Activated T-cell treated with anti-CD3 and anti-CD28 coated beads, Interleukin-2, amount 50 U/mL, for 72 hours (primary cell): ENCODE measurements at places on chromosomes 2 and 18. TPM values are rescaled to one million over a fixed set of nuclear protein-coding genes. Genes with fewer than 3 reads are reported as not detected.

TWIST2 gene
- total RNA-seq, result not detected

GRCh38 chr2:218605432-218605831 is 2.3 kb upstream of the PLCD4 start:
- H3K27me3 ChIP-seq, result peaks cover 22% of the 10 kb centered on the region
- DNase-seq, result no peak
- H3K4me3 ChIP-seq, result no peak overlapping the region

GRCh38 chr2:43773876-43774613 is at the start of gene DYNC2LI1:
Gene DYNC2LI1, plus strand, starts transcription at chr2:43774039. Its CDS starts 100 bp downstream, at chr2:43774139.
- peaks cover 5% of the 10 kb centered on the region for H3K27me3 ChIP-seq
- H3K27ac ChIP-seq, result peak within 1 kb of the TSS; percentile 95
- peak; percentile 86 for DNase-seq
- H3K36me3 ChIP-seq, result no peaks in the 10 kb centered on the region

BMPR2 gene
- total RNA-seq, result 9.9 TPM

DNA sequence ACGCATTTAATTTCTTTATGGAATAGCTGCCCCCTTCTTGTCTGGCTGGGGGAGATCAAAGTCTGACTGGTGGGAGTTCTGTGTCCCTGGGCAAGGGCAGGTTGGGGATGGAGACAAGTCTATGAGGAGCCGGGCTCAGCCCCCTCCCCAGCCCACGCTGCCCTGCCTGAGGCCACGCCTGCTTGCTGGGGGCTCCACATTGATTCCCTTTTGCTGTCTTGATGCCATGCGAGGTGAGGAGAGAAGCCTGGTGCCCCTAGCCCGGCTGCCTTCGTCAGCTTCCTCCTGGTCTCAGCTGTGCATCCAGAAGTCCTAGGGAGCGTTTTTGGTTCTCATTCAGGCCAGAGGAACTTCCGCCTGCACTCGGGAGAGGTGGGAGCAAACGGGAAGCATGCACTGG is 247.9 kb downstream of the NDUFA10 start:
- H3K27ac ChIP-seq, result no peak overlapping the region
- peaks cover 6% of the 10 kb centered on the region for H3K27me3 ChIP-seq
- no peak for DNase-seq
- no peaks in the 10 kb centered on the region for H3K36me3 ChIP-seq
- H3K4me3 ChIP-seq, result no peak overlapping the region

DNA sequence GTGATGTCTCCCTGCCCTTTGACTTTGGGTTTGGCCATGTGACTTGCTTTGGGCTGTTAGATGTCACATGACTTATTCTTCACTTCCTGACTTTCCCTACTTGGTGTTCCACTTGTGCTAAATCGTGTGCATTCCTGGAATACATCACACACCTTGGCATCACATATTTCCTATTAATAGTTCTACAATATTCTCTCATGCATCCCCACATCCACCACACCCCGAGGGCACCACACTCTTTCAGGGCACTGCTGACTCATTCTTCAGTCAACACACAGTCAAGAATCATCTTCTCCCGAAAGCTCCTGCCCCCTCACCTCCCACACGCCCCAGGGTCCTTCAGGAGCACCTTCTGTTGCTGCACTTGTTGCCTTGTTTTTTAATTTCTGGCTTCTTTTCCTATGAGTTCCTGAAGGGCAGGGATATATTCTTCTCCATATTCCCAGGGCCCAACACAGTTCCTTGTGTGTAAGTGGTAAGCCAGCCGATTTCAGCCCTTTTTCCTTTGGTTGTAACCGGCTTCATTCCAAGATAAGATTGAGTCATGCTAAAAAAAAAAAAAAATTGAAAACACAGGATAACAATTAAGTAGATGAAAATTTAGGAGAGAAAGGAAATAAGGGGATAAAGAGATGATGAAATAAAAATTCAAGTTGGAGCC is 341.4 kb downstream of the SLC4A3 start:
- no peaks in the 10 kb centered on the region for H3K36me3 ChIP-seq
- H3K4me3 ChIP-seq, result no peak overlapping the region
- peaks cover under 1% of the 10 kb centered on the region for H3K27me3 ChIP-seq
- DNase-seq, result no peak
- H3K27ac ChIP-seq, result no peak overlapping the region
- no peaks in the 10 kb centered on the region for H3K4me1 ChIP-seq

DNA sequence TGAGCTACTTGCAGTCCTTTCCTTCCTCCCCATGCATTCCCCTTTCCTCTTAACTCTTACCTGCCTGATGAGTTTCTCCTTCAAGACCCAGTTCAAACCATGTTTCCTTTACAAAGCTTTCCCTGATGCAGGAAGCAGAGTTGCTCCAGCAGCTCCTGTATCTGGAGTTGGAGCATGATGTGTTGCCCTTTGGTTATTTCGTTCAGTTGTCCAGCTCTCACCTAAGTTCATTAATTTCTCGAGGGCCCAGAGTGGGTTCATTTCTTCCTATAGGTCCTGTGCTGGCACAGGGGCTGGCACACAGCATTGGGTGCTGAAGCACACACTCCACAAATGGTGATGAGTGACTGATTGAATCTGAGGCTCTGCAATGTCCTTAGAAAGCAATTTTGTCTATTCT is 23.0 kb upstream of the TMEM214 start:
- peaks cover 18% of the 10 kb centered on the region for H3K27me3 ChIP-seq
- no peak overlapping the region for H3K4me3 ChIP-seq
- no peak overlapping the region for H3K27ac ChIP-seq
- no peaks in the 10 kb centered on the region for H3K36me3 ChIP-seq
- DNase-seq, result no peak
- H3K4me1 ChIP-seq, result peaks cover 7% of the 10 kb centered on the region

DNA sequence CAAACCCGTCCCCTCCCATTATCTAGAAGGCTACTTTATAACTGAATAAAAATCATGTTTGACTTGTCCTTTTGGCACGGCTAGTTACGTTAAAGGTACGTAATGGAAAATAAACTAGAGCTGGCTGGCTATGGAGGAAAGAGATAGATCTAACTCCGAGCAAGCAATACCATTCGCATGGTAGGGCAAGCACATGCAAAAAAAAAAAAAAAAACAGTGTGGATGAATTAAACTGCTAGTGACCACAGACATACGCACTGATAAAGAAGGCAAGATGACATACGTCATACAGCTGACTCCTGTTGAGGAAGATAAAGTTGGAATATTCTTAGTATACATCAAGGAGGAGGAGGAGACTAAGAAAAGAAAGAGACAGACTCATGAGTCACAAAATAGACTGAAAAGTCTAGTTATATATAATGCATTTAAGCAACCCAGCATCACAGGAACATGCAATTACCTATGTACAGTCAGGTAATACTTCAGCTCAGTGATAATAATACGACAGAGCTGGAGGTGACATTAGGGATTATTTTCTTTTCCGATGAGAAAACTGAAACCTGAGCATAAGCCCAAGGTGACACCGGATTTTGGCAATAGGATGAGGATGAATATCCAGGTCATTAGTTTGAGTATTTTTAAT is 37.9 kb upstream of the NARS1 start:
- H3K27me3 ChIP-seq, result no peaks in the 10 kb centered on the region
- H3K4me1 ChIP-seq, result peaks cover 19% of the 10 kb centered on the region
- no peak overlapping the region for H3K27ac ChIP-seq
- no peak for DNase-seq
- no peak overlapping the region for H3K4me3 ChIP-seq

DNA sequence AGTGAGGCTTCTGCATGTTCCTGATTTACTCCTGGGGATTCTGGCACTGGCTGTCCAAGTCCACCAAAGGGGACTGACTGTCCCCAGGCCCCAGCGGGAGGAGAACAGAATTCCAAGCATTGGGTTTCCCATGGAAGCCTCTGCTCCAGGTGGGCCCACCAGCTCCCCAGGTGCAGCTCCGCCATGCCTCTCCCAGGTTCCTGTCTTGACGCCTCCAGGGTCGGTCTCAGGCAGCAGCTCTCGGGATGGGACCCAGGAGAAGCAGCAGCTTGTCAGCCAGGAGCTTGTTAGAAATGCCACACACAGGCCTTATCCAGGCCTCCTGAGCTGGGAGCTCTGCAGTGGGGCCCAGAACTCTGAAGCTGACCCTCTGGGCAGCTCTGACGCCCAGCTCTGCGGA is 47.9 kb downstream of the DCDC2C start:
- no peaks in the 10 kb centered on the region for H3K4me1 ChIP-seq
- H3K27ac ChIP-seq, result no peak overlapping the region
- H3K4me3 ChIP-seq, result no peak overlapping the region

- DNase-seq, result peak; percentile 3
- H3K27ac ChIP-seq, result no peak overlapping the region
- peaks cover 6% of the 10 kb centered on the region for H3K4me1 ChIP-seq
- no peak overlapping the region for H3K4me3 ChIP-seq
- H3K27me3 ChIP-seq, result no peaks in the 10 kb centered on the region
Measured at GRCh38 chr2:161384864-161385263, 31.2 kb upstream of the TBR1 start.

DNA sequence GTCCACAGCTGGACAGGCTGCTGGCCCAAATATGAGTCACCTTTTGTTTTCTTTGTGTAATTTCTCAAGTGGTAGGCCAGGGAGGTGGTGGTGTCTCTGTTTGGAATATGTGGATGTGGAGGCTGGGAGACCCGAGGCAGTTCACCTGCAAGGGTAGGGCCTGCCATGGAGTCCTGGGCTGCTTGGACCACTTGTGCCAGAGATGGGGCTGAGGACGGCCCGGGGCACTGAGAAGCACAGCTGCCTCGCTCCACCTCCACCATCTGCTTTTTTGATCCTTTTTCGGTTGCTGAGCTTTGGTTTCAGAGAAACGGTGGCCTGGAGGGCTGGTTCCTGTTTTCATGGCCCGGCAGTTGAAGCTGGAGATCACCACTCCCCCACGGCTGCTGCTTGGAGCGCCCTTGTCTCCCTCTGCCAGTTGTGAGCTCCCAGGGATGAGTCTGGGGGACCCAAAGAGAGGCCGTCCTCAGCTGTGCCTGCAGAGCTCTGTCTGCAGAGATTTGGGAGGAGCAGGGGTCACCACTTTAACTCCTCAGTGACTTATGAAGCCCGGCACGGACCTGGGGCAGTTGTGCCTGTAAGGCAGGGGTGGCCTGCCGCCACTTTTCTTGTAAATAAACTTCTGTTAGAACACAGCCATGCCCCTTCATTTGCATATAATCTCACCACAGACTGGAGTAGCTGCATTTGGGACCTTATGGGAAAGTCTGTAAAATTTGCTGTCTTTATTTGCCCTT is 67.6 kb upstream of the MCFD2 start:
- no peak for DNase-seq
- H3K4me1 ChIP-seq, result peaks cover 90% of the 10 kb centered on the region
- no peaks in the 10 kb centered on the region for H3K27me3 ChIP-seq
- peaks cover 23% of the 10 kb centered on the region for H3K36me3 ChIP-seq
- H3K27ac ChIP-seq, result no peak overlapping the region

GDF7 gene
- 0.07 TPM for total RNA-seq

GRCh38 chr2:119311371-119311770 is 55.3 kb downstream of the C2orf76 start:
- DNase-seq, result no peak
- no peak overlapping the region for H3K4me3 ChIP-seq
- no peaks in the 10 kb centered on the region for H3K4me1 ChIP-seq
- H3K27ac ChIP-seq, result no peak overlapping the region
- H3K36me3 ChIP-seq, result no peaks in the 10 kb centered on the region
- H3K27me3 ChIP-seq, result no peaks in the 10 kb centered on the region

UGT1A7 gene
- not detected for total RNA-seq

DNA sequence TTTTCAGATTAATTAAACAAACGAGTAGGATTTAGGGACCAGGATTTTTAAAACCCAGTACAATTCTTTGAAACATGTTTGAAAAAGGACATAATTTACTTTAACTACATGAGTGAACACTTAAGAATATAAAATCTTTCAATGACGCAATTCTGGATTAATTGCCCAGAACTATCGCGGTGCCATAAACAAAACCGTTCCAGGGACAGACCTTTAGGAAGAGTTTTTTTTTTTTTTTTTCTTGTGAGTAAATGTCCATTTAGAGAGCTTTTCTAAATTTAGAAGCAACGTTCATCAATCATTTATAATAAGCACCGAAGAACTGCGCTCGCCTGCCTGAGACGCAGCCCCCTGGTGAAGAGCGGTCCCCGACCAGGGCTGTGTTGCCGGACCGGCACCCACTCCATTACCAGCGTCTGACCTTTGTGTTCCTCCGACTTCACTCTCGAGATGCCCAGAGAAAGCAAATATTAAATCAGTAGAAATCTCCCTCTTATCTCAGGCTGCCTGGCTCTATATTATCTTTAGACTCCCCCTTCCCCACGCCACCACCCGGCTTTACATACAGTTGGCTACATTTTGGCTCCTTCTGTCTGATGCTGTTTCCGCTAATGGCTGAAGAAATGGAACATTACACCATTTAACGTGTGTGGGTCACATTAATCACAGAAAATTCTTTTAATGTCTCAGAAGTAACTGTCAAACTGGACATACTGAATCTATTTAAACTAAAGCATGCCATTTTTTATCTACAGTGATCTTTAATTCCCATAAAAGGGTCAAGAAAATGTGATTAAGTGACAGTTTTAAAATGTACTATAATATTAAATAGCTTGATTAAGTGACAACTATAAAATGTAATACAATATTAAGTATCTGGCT is 364.0 kb upstream of the MEIS1 start:
- no peak overlapping the region for H3K27ac ChIP-seq
- H3K4me3 ChIP-seq, result no peak overlapping the region
- no peak for DNase-seq
- no peaks in the 10 kb centered on the region for H3K27me3 ChIP-seq
- no peaks in the 10 kb centered on the region for H3K36me3 ChIP-seq
- H3K4me1 ChIP-seq, result no peaks in the 10 kb centered on the region

DNA sequence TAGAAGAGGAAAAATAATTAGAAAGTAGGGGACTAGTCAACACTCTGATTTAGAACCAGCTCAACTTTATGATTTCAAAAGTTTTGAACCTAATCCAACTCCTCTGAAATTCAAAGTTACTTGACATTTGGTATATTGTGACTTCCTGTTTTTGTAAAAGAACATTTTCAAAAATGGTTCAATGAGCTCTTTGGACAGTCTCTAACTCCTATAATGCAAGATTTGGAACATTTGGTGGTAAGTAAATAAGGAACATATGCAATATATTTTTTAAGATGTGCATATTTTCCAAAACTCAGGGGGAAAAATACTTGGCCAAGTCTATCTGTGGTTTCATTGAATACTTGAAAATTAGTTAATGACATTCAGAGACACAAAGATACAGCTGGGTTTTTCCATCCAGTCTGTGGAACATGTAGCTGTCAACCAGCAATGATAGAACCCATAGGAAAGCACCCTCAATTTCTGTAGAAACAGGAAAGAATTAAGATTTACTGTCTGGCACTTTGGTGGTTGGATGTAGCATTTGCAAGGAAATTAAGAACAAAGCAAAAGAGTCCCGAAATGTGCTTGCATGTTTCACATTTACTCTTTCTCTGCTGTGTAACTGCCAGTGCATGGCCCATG is 17.0 kb upstream of the ANKRD44 start:
- no peaks in the 10 kb centered on the region for H3K27me3 ChIP-seq
- peak overlapping the region; percentile 96 for H3K27ac ChIP-seq
- peaks cover 16% of the 10 kb centered on the region for H3K36me3 ChIP-seq
- H3K4me3 ChIP-seq, result peak overlapping the region; percentile 80
- no peak for DNase-seq
- peaks cover 78% of the 10 kb centered on the region for H3K4me1 ChIP-seq

- no peaks in the 10 kb centered on the region for H3K27me3 ChIP-seq
- no peak overlapping the region for H3K4me3 ChIP-seq
- no peaks in the 10 kb centered on the region for H3K4me1 ChIP-seq
- no peak overlapping the region for H3K27ac ChIP-seq
- DNase-seq, result no peak
- no peaks in the 10 kb centered on the region for H3K36me3 ChIP-seq
Measured at GRCh38 chr18:14089191-14089590, 43.0 kb downstream of the ZNF519 start.
